ENCODE measurements at places on chromosomes 7 and 10.

- no peak for DNase-seq
Measured at GRCh38 chr10:125187238-125188194, 27.2 kb upstream of the CTBP2 start.

- peak; percentile 25 for DNase-seq
Measured at GRCh38 chr10:97842656-97843280, 6.9 kb upstream of the GOLGA7B start.

DNA sequence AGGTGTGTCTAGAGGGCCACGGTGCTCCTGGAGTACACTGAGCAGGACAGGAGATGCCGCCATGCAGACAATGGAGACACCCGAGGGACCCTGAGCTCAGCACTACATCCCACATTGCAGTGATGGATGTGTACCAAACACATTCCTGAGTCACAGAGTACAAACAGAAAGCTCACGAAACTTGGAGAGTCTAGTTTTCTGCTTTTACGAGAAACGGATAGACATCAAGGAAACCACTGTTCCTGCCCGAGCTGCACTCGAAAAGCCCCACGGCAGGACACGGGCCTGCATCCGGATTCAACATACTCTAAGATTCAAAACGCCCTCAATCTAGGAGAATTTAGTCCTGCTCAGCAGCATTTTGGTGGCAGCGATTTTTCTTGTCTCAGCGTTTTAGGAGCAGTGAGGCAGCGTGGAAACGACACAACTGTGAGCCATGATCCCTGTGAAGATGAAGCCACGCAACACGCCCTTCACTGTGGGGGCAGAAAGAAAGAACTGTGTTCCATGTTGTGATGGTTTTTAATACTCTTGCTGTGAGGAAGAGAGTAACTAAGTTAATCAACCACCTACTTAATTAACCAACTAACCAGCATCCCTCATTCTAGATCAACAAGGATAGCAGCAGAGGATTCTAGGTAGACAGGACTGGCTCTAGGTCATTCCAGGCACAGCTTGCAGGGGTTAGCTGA is 3.2 kb downstream of the TNS3 start:
- peak; percentile 85 for DNase-seq

GRCh38 chr10:105963334-105963884 is 1201.1 kb downstream of the SORCS1 start:
- DNase-seq = no peak

- no peak for DNase-seq
Measured at GRCh38 chr7:38632411-38632810, 1.2 kb upstream of the AMPH start.

GRCh38 chr7:141355032-141355431 is 196.2 kb upstream of the AGK start:
- DNase-seq = peak; percentile 9
